ENCODE measurements at places on chromosomes 16 and 17. TPM values are rescaled to one million over a fixed set of nuclear protein-coding genes. Genes with fewer than 3 reads are reported as not detected.

DNA sequence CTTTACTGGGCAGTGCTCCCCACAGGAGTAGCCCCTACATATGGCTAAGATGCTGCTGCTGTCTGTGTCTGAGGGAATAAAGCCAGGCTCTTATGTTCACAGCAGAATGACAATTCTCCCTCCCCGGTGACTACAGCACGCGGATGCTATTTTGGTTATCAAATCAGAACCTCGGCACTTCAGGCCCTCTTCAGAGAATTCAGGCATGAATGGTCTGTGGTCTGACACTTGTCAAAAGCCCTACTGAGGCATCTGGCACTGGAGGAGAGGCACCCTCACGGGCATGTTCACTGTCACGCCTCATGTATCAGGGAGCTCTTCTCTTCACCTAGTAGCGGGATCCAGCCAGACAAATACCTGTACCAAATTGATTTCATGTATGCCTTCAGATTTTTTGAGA, 30.4 kb downstream of the KIAA0513 start:
- DNase-seq, result peak; percentile 41

- no peak for DNase-seq
These were observed 23.0 kb downstream of the SUPT6H start for GRCh38 chr17:28684963-28685362.

DNA sequence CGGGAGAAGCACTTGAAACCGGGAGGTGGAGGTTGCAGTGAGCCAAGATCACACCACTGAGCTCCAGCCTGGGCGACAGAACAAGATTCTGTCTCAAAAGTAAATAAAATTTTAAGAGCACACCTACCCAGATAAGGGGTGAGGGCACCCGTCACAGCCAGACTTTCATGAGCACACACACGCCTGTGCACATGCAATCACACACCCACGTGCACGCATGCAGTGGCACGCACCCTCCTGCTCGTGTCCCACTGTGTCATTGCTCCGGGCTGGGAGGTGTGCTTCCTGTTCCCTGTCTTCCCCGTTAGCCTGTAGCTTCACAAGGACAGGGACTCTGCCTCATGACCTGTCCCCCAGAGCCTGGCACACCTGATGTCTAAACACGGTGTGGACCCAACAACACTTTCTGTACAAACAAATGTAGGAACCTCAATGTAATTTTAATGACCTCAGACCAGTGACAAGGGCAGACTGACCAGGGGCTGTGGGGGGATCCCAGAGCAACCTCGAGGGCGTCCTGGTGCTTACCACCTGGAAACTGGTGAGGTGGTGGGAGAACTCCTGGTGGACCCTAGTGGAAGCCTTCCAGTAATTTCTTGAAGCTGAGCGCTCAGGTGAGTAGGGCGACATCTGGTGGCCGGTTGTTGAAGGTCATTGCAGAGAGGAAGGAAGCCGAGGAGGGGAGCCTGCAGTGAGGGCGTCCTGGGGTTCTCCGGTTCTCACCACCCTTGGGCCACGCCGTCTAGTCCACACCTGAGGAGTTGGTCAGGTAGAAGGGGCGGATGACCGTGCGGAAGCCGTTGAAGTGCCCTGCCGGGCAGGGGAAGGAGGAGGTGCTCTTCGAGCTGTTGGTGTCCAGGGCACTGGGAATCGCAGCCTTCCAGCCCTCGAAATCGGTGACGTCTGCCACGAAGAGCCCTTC, 8.6 kb downstream of the LGALS3BP start:
- peak; percentile 83 for DNase-seq

DNA sequence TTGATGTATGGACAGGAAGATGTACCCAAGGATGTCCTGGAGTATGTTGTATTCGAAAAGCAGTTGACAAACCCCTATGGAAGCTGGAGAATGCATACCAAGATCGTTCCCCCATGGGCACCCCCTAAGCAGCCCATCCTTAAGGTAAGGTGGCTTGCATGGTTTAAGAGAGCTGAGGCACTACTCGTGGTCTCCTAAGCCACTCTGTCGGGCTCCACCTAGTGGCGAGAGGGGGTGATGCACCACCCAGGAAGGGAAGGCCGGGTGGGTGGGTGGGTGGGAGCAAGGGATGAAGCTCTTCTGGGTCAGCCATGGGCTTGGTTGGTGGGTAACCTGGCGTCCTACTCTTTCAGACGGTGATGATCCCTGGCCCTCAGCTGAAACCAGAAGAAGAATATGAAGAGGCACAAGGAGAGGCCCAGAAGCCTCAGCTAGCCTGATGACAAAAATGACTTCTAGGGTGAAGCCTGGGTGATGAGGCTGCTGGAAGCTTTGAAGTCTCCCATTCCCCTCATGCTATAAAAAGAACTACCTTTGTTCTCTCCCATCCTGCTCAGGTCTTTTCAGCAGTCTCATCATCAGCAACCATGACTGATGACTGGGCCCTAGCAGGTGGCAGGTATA, 21.5 kb downstream of the GPR179 start:
- DNase-seq, result peak; percentile 80

DNA sequence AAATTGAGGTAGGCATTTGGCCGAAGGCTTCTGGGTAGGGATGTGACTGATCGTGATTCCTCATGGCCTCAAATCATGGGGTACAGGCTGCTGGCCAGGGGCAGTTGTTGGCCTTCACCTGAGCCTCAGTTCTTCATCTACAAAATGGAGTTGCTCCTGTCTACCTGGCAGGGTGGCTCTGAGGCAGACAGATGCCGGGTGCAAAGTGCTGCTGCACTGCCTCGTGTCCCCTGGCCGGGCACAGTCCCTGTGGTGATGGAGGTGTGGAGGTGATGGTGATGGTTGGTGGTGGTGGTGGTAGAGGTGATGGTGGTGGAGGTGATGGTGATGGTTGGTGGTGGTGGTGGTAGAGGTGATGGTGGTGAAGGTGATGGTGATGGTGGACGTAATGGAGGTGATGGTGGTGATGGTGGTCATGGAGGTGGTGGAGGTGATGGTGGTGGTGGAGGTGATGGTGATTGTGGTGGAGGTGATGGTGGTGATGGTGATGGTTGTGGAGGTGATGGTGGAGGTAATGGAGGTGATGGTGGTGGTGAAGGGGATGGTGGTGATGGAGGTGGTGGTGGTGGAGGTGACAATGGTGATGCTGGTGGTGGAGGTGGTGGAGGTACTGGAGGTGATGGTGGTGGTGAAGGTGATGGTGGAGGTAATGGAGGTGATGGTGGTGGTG, 52.6 kb downstream of the RNF213 start:
- DNase-seq, result no peak

- no peak for DNase-seq
These were observed 219.6 kb upstream of the N4BP1 start for GRCh38 chr16:48829336-48830310.

DNA sequence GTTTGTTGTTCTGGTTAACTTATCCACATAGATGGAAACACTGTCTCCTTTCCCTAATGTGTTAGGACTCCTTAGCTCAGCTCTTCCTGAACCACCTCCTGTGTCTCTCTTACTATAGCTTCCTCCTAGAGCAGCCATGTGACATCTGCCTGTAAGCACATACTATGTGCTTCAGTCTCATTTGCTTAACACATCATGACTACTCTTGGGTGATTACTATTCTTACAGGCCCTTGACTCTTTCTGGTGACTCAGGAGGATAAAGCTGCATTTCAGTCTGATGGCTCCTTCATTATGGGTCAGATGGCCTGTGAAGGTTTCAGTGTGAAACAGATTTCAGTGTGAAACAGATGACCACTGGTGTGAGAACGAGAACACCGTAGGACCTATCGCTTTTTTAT, 320 bp upstream of the KRTAP4-2 start:
- DNase-seq, result no peak

DNA sequence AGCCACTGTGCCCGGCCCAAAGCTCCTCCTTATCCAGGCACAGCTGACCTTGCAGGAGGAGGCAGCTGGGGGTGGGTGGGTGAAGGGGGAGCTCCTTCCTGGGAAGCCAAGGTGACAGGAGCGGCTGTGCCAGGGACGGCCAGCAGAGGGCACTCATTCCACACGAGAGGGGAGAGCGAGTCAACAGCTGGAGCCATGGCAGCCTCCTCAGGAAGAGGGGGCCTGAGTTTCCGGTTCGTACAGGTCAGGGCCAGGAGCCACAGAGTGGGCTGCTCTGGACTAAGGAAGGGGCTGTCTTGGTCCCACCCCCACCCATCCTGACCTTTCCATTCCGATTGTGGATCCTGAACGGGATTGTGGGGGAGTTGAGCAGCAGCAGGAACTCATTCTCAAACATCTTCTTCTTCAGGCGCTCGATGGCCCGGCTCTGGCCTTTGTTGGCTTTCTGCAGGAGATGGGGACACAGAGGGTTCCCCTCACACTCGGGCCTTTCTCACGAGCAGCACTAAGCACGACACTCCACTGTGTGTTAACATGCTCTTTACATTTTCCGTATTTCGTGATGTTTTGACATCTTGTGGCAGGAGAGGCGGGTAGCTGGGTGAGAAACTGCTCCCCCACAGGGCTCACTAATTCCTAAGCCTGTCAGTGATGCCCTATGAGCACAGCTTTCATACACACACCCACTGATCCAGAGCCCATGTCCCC, 61.6 kb downstream of the TIMM22 start:
- peak; percentile 61 for DNase-seq

- DNase-seq, result no peak
These were observed 25.1 kb downstream of the ALDH3A2 start for GRCh38 chr17:19673623-19674022.

GRCh38 chr16:29790949-29791844, 646 bp downstream of the KIF22 start:
- no peak for DNase-seq

- DNase-seq, result peak; percentile 79
These were observed at the start of gene CYBA for GRCh38 chr16:88650749-88651275. CYBA (minus strand) TSS chr16:88651053; CDS start chr16:88651013, 40 bp downstream.

DNA sequence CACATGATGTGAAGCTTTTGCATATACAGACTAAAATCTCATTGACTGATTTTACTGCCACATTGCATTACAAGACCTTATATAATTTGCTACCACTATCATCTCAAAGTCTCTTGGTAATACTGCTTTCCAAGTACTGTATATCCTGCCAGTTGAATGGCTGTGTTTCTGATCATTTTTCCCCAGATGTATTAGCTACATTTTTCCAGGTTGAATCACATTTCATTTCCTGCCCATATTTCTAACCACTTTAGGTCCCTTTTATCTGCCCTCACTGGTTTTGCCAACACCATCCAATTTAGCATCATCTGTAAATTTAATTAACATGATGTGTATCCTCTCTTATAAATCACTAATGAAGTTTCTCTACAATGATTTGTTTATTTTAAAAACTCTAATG, 365.7 kb upstream of the PMFBP1 start:
- no peak for DNase-seq

DNA sequence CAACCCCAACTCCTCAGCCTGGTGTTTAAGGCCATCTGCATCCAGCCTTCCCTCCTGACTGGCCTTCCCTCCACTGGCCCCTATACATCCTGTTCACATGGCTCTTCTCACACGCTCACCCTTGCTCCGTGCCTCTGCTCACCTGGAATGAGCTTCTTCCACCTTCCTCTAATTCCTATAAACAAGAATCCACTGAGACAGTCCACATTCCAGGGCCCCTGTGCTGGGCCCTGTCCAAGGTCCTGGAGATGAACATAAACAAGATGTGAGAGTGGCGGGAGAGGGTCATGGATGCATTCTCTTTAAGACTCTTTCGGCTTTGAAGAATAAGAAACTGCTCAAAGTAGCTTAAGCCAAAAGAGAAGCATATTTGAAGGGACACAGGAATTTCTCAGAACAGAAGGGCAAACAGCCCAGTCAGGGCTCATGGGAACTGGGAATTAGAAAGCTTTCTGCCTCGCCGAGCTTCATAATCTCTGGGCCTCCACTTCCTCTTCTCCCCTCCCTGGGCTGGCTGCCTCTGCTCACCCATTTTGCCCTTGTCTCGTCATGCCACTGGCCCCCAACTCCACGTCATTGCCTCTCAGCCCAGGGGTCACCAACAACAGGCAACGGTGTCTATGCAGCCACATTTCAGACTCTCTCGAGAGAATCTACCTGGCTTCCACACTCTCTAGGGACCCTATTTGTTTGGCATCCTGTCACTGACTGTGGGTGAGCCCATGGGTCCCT, 13.5 kb downstream of the SPPL2C start:
- peak; percentile 37 for DNase-seq

DNA sequence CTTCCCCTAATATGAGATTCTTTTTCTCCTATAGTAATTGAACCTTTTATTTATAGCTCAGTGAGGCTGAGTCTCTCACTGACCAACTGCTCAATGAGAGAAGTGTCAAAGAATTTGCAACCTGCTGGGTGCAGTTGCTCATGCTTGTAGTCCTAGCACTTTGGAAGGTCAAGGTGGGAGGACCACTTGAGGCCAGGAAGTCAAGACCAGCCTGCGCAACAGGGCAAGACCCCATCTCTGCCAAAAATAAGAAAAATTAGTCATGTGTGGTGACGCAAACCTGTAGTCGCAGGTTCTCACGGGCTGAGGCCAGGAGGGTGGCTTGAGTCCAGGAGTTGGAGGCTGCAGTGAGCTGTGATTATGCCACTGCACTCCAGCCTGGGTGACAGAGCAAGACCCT, 30.9 kb upstream of the CRYBA1 start:
- no peak for DNase-seq

DNA sequence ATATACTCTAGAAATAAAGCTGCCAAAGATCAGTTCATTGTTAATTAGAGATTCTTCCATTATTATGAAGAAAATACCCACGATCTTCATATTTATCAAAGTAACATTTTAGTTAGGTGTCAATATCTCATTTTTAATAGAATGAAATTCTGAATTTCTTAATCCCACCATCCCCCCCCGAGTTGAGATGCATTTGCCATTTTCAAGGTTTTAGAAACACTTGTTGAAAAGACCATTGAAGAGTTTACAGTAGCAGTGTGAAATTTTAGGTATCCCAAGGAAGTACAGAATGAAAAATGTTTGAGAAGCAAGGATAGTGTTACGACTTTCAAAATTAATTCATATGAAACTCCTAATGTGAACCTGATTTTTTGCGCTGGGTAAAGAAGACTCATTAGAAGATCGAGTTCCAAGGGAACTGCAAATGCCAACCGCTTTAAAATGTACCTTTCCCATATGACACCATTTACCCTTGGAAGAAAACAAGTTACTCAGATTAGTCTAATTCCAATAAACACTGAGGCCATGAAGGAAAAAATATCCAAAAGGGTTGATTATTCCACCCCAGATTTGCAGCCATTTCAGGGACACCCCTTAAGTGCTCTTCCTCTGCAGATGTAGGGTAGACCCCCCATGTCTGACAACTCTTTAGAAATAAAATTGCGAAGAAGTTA, 731 bp downstream of the IKZF3 start:
- DNase-seq, result no peak

- DNase-seq, result no peak
These were observed 62.9 kb downstream of the TMEM235 start for GRCh38 chr17:78294356-78294755.

- peak; percentile 74 for DNase-seq
These were observed 477 bp upstream of the OSGIN1 start for GRCh38 chr16:83952587-83952939.

KRTAP17-1 gene
- total RNA-seq, result not detected

FBXL16 gene
- 0.19 TPM for total RNA-seq

DECR2 gene
- 14.4 TPM for total RNA-seq

PLA2G15 gene
- total RNA-seq, result 20.2 TPM

MYH13 gene
- total RNA-seq, result not detected

AATK gene
- total RNA-seq, result 12.8 TPM

HOXB1 gene
- total RNA-seq, result not detected

METTL22 gene
- total RNA-seq, result 36.7 TPM

PROCA1 gene
- 2.7 TPM for total RNA-seq

BICDL2 gene
- total RNA-seq, result not detected

DLX4 gene
- not detected for total RNA-seq

TBC1D3D gene
- total RNA-seq, result 0.36 TPM

MYO15B gene
- 131 TPM for total RNA-seq

FADS6 gene
- total RNA-seq, result not detected

RUNDC3A gene
- 2.1 TPM for total RNA-seq

Measured in right cardiac atrium (tissue), 5 donors.